ENCODE measurements at places on chromosomes 1 and 21. TPM values are rescaled to one million over a fixed set of nuclear protein-coding genes. Genes with fewer than 3 reads are reported as not detected.

- DNase-seq, result no peak
Measured at GRCh38 chr1:101667761-101668160, 329.0 kb downstream of the OLFM3 start.

VANGL2 gene
- total RNA-seq, result 106 TPM

ANKRD34A gene
- 1.2 TPM for total RNA-seq

FCRL1 gene
- not detected for total RNA-seq

DNA sequence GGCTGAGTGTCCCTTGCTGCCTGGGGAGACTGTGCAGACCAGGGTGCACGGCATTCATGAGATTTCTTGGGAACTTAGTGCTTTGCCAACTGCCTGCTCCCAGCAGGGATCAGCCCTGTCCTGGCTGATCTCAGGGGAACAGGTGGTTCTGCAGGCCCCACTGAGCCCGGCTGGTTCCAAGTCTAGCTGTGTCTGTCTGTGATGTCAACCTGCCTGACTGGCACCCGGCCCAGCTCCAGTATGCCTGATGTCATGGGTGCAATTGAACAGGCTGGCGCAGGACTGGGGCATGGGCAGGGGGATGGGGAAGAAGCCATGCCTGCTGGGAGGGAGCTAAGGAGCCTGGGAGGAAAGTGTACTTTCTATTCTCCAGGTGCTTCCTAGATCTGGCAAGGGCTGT is 227.1 kb downstream of the GRIK3 start:
- no peak for DNase-seq

GRCh38 chr1:230288641-230289349 is 137.3 kb downstream of the PGBD5 start:
- no peak for DNase-seq

GFI1 gene
- total RNA-seq, result 0.16 TPM

- DNase-seq, result no peak
Measured at GRCh38 chr1:29962831-29963247, 726.5 kb downstream of the PTPRU start.

DNA sequence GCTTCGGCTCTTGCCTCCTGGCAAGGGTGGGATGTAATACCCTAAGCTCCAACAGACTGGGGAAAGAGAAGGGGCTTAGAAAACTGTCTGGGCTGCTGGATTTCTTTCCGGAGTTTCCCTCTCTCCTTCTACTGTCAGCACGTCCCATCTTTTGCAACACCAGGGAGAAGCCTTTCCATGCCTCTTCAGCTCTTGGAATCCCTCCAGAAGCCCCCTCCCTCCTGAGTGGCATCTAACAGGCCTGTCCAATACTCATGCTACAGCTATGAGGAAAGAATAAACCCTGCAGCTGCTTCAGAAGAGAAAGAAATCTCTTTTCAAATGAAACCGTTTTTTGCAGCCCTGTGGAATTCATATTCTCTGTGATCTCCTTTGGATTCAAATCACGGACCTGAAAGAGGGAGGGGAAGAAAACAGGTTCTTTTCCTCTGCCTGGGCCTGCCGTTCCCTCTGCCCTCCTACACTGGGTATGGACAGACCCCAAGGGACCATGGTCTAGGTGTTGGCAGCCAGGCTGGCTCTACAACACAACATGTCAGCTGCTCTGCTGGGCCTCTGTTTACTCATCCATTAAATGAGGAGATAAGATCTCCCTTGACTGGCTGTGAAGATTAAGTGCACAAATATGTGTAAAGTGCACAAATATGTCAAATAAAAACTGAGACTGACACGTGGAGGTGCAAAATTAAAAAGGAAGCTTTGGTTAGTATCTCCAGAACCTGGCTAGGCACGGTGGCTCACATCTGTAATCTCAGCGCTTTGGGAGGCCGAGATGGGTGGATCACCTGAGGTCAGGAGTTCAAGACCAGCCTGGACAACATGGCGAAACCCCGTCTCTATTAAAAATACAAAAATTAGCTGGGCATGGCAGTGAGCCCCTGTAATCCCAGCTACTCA is 6.0 kb upstream of the CAPN2 start:
- no peak for DNase-seq

DNA sequence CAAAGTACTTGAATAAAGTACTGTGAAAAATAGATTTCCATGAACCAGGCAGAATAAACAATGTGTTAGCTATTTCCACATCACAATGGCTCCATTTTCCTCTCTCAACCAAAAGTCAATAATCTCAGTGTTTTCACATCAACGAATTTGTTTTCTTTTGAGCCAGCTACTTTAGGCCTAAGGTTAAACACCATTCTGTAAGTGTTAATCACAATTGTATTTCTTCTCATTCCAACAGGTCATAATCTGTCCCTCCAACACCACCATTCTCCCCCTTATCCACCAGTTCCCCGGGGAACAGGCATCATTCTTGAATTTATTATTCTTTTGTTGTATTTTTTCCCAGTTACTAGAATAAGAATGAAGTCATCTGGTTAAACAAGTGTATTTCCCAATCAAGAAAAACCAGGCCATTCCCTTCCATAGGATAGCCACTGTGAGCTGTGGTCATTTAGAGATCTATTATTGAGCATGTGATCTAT is 66.2 kb upstream of the PALMD start:
- DNase-seq, result no peak

CLDN19 gene
- total RNA-seq, result 0.19 TPM

DNA sequence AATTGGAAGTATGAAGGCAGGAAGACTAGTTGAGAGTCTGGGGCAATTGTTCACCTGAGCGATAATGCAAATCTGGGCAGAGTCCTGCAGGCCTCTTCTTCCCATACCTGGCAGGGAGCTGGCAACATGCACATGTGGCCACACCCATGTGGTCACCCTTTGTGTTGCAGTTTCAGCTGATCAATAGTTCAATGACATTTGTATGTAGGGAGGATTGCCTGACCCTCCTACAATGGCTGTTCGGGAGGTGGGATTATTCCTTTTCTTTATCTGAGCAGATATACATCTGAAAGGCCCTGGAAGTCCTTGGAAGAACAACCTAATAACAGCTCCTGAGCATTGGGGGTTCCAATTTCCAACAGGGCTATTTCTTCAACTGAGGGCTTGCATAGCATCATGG is 15.2 kb upstream of the TRIM45 start:
- no peak for DNase-seq

DNA sequence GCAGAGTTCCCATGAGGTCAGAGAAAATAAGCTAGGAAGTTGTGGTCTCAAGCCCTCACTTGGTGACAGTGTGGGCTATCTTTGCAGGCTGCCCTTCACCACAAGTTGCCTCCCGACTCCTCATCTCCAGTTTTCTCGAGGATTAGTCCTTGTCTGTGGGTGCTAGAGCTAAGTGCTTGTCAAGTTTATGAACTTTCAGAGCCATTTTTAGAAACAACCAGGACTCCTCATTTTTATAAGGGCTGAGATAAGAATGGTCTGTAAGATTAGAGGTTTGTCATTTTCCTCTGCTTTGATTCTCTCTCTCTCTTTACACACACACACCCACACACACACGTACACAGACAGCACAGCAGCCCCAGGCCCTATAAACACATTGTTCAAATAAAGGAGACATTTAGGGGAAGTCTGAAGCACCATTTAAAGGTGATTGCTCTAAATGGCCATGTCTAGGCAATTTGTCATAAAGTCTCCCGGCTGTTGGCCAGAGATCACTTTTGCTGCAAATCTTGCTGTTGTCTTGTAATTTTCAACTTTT is 127.2 kb downstream of the LACTBL1 start:
- no peak for DNase-seq

TEKT2 gene
- total RNA-seq, result 8.4 TPM

DNA sequence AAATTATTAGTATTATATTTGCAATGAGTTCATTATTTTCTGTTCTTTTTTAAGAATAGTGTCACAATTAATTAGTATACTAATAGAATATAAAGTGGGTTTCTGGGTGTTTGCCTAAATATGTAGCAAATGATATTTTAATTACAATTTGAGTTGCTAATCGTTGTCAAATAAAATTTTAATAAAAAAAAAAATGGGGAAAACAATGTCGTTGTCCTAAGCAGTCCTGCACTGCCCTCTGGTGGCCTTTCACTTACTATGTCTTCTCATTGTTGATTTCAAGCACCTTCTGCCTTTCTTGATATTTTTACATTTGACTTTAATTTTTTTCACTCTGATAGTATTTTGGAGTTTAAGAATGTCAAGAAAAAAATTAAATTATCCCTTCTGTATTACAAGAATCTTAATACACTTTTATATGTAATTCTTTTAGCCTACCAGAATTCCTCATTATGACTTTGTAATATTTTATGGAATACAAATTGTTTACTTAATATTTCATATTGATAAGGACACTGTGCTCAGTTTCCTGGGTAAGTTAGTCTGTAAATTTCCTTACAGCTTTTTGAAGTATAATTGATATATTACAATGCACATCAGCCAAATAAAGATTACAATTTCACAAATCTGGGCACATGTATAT is 104.5 kb upstream of the FMN2 start:
- DNase-seq, result peak; percentile 45

DNA sequence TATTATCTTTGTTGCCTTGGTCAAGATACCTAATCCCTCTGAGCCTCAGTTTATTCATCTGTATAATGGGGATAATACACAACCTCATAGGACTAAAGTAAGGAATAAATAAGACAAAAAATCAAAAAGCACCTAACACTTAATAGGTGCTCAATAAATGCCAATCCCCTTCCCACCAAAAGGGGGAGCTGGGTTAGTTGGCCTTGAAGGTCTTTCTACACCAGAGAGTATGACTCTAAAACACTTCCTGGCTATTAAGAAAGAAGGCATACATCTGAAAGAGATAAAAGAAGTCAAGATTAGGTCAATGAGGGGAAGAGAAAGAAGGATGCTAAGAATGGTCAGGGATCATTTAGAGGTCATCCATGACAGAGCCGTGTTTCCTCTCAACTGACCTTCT is 11.1 kb downstream of the VSIG8 start:
- no peak for DNase-seq

DNA sequence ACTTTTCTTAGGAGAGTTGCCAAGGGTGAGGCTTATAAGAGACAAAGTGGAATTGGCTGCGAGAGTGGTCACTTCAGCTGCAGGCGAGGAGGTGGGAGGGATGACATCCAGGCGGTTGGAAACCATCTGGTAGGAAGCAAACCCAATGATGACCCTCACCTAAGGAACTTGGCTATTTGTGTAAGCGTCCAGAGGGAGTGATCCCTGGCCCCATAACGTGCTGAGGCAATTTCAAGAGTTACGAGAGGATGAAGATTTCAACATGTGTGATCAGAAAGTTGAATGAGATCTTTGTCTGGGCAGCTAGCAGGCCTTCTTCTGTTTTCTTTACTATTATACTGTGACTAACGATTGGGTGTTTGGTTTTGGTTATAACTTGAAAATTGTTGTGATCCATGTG is 102.7 kb upstream of the VANGL1 start:
- no peak for DNase-seq

DNA sequence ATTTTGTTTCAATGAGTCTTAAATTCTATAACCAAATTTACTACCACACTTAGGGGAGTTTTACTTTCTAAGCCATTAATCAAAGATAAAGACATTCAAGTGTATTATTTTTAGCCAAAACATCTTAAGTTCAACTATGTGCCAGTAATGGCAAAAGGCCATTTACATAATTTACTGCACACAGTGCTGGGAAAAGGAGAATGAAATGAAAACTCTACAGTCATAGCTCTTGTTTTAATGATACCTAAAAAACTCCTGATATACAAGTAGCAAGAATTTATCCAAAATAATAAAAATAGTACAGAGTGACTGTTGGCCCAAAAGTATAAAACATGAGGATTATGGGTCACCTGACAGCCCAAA is 42.4 kb upstream of the C1orf198 start:
- no peak for DNase-seq

CLDN17 gene
- not detected for total RNA-seq

- DNase-seq, result no peak
Measured at GRCh38 chr1:209838537-209838936, 10.8 kb downstream of the UTP25 start.

DNA sequence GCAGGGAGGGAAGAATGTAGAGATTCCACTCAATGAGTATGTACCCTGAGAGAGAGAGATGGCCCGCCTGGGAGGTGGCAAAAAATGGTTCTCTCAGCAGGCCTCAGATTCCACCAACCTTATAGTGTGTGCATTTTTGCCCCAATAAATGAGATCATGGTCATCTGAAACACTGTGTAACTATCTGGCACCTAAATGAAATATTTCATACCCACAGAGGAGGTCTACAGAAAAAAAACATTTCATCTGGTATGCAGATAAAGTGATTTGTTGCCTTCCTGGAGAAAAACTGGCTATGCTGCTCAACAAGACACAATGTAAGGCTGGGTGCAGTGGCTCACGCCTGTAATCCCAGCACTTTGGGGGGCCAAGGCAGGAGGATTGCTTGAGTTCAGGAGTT is 4.9 kb downstream of the TMCO2 start:
- DNase-seq, result no peak

DNA sequence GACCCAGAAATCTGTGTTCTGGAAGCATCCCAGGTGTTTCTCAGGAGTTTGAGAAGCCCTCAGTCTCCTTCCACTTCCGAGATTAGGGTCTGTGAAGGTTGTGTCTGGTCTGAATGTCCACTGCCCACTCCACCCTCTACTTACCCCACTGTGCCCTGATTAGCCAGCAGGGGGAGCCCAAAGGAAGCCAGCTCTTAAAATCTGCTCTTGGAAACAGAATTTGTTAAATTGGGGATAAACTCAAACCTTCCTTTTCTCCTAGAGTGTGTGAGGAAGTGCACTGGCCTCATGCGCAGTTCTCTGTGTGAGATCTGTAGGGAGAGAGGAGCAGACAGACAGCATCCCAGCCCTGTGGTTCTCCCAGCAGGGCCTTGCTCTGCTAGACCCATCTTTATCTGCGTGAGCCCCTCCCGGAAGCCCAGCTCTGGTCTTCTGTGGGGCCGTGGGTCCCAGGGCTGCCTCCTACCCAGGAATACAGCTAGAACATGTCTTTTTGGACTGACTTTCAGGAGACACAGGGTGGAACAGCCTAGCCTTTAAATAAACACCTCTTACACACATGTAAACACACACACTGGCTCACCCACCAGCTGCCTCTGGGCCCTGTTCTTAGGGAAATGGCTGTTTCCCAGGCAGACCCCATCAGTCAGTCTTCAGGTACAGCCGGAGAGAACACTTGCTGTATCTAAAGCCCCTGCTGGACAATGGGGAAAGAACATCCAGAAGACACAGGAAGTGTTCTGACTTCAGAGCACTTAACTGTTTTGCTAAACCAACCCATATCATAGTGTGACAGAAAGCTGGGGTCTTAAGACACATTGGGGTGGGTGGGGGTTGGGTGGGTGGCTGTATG is 52.2 kb downstream of the SMYD2 start:
- peak; percentile 59 for DNase-seq

NUAK2 gene
- total RNA-seq, result 14.7 TPM

DNA sequence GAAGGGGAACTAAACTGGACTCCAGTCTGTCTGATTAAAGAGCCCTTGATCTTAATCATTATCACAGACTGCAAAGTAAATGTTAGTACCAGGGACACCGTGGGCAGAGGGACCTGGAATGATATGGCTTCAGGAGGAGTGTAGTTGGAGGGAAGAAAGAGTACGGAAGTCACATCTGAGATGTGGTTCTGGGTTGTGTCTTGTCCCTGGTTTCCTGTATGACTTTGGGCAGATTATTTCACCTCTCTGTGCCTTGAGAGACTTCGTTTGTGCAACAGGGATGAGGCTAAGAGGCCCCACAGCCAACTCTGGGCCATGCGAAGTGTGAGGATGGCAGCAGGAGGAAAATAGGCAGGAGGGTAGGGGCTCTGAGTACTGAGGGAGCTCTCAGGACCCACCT is 76.1 kb upstream of the SLC2A1 start:
- no peak for DNase-seq

GRCh38 chr1:66980745-66981367 is 56.1 kb downstream of the MIER1 start:
- DNase-seq, result no peak

- no peak for DNase-seq
Measured at GRCh38 chr1:21734526-21734925, 48.4 kb downstream of the USP48 start.

PLA2G2D gene
- total RNA-seq, result not detected

- no peak for DNase-seq
Measured at GRCh38 chr1:74530892-74531291, 18.5 kb upstream of the LRRC53 start.
